ENCODE measurements at places on chromosomes 16 and 17. TPM values are rescaled to one million over a fixed set of nuclear protein-coding genes. Genes with fewer than 3 reads are reported as not detected.

DNA sequence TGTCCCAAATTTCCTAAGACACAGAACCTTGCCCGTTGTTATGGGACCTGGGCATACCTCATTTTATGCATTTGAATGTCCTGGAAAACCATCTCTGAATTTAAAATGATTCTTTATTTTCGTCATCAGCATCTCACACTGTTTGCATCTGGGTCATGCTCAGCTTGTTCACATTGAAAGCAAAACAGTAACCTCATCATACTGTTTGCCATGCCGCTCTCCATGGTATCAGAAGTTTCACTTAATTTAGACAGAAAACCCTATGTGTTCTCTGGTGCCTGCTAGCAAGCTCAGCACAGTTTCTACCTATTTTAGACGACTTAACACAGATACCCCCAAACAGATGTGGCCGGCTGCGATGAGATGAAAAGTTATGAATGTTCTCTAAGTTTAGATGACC lies 292.1 kb downstream of the SNX29 start:
- no peaks in the 10 kb centered on the region for H3K27me3 ChIP-seq
- H3K27ac ChIP-seq: no peak overlapping the region
- DNase-seq: no peak

- no peak overlapping the region for H3K4me3 ChIP-seq
- H3K36me3 ChIP-seq: peaks cover 50% of the 10 kb centered on the region
- H3K4me1 ChIP-seq: no peaks in the 10 kb centered on the region
- no peak overlapping the region for H3K27ac ChIP-seq
These were observed 80.9 kb upstream of the ZNF750 start for GRCh38 chr17:82920715-82921114.

GRCh38 chr17:40312893-40313667 lies 4.1 kb downstream of the RARA start:
- peaks cover 84% of the 10 kb centered on the region for H3K4me1 ChIP-seq
- no peak for DNase-seq
- H3K27me3 ChIP-seq: no peaks in the 10 kb centered on the region

DNA sequence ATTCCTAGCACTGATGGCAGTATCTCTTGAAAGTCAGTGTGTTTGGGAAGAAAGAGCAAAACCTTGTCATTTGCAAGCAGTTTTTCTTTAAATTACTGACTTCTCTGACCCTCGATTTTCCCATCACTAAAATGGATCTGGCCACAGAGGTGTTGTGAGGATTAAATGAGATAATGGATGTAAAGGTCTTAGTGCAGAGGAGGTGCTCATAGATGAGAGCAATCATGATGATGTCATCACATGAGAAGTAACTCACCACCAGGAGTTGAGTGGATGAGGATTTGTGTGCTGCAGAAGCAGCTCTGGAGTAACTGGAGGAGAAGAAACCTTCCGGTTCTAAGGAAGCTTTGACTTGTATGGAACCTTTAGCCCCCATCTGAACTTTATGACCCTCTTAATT lies 30.6 kb downstream of the PITPNM3 start:
- no peak overlapping the region for H3K4me3 ChIP-seq
- H3K27me3 ChIP-seq: no peaks in the 10 kb centered on the region
- no peak for DNase-seq

GRCh38 chr16:84827131-84827574 lies 7.4 kb downstream of the CRISPLD2 start:
- H3K4me3 ChIP-seq: no peak overlapping the region
- no peaks in the 10 kb centered on the region for H3K4me1 ChIP-seq
- no peaks in the 10 kb centered on the region for H3K27me3 ChIP-seq
- H3K36me3 ChIP-seq: no peaks in the 10 kb centered on the region
- H3K27ac ChIP-seq: no peak overlapping the region

DNA sequence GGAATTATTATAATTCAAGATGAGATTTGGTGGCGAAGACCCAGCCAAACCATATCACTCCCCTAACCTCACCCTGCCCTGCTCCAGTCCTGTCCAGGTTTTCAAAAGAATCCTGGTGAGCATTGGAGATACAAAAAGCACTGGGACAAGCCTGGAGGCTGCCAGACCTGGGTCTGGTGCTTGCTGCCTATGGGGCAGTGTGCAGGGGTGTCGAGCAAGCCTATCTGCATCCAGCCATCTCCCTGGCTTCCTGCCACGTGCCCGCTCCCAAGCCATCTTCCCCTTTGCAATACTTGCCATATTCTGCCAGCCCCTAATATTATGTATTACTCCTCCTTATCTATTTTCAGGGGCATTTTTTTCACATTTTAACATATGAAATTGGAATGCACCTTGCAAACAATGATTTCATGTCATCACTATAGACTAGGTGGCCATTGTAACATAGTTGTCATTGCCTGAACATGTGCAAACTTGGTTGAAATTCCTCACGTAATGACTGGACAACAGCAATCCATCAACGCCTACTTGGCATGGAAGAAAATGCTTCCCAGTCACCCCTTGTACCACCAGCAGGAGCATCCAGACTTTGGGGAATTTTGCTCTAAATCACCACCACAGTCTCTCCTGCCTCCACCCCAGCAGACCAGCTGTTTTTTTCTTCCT lies 8.1 kb upstream of the KDM8 start:
- peak overlapping the region; percentile 12 for H3K27ac ChIP-seq
- no peaks in the 10 kb centered on the region for H3K27me3 ChIP-seq
- H3K36me3 ChIP-seq: no peaks in the 10 kb centered on the region
- DNase-seq: no peak
- H3K4me3 ChIP-seq: no peak overlapping the region

GRCh38 chr17:50163843-50164696 lies 1.7 kb upstream of the SGCA start:
- H3K27ac ChIP-seq: no peak overlapping the region
- no peak for DNase-seq
- no peak overlapping the region for H3K4me3 ChIP-seq

DNA sequence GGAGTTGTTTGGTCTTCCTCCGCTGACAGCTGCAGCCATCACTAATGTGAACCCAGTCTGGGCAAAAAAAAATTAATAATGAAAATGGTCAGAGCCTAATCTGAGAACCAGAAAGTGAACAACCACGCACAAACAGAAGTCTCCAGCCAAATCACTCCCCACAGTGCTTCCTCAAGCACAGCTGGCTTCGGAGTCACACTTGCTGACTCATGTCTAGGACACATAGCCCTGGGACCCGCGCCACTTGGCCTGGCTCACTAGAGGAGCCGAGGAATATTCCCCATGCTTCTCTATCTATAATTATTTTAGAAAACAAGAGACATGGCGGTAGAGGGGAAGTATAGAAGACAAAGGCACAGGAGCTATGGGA lies 109.1 kb downstream of the ZFHX3 start:
- H3K36me3 ChIP-seq: no peaks in the 10 kb centered on the region
- H3K4me1 ChIP-seq: no peaks in the 10 kb centered on the region
- H3K27me3 ChIP-seq: no peaks in the 10 kb centered on the region
- DNase-seq: no peak
- H3K4me3 ChIP-seq: no peak overlapping the region

DNA sequence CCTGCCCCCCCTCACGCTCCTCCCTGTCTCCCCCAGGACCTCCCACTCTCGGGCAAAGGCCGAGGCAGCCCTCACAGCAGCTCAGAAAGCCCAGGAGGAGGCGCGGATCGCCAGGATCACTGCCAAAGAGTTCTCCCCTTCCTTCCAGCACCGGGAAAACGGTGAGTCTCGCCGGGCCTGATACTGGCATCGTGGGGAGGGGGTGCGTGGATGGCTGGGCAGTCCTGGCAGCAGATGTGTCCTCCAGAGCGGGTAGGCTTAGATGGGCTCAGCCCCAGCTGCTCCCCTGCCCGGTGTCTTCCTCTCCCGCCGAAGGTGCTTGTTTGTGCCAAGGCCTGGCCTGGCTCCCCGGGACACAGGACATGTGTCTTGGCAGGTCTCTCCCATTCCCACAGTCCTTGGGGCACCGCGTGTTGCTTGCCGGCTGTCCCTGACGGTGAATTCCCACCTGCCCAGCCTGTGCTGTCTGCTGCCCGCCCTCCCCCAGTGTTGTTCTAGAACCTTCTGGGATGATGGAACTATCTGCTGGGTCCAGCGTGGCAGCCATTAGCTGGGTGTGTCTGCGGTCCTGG lies 81.6 kb downstream of the KLHDC4 start:
- H3K27ac ChIP-seq: no peak overlapping the region
- H3K36me3 ChIP-seq: no peaks in the 10 kb centered on the region
- H3K4me1 ChIP-seq: peaks cover 7% of the 10 kb centered on the region
- no peak for DNase-seq
- no peak overlapping the region for H3K4me3 ChIP-seq
- no peaks in the 10 kb centered on the region for H3K27me3 ChIP-seq

GRCh38 chr16:16137110-16137509 lies 86.2 kb downstream of the ABCC6 start:
- no peak for DNase-seq
- H3K4me1 ChIP-seq: no peaks in the 10 kb centered on the region
- H3K36me3 ChIP-seq: peaks cover 97% of the 10 kb centered on the region

DNA sequence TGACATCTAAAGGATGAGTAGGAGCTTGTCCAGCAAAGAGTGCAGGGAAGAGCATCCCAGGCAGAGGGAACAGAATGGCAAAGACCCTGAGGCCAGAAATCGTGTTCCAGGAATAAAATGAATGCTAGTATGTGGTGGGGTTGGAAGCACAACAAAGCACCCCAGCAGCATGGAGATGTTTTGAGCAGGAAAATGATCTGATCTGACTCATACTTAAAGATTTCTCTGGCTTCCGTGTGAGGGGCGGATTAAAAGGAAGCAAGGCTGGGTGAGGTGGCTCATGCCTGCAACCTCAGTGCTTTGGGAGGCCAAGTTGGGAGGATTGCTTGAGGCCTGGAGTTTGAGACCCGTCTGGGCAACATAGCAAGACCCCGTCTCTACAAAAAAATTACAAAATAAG lies 2.3 kb downstream of the SLC5A11 start:
- no peaks in the 10 kb centered on the region for H3K36me3 ChIP-seq
- H3K4me1 ChIP-seq: no peaks in the 10 kb centered on the region
- no peak overlapping the region for H3K27ac ChIP-seq
- DNase-seq: no peak
- no peaks in the 10 kb centered on the region for H3K27me3 ChIP-seq

- no peaks in the 10 kb centered on the region for H3K27me3 ChIP-seq
- no peak overlapping the region for H3K27ac ChIP-seq
- H3K36me3 ChIP-seq: peaks cover 17% of the 10 kb centered on the region
- H3K4me1 ChIP-seq: peaks cover 7% of the 10 kb centered on the region
- DNase-seq: peak; percentile 12
- H3K4me3 ChIP-seq: no peak overlapping the region
These were observed 11.3 kb downstream of the MCRIP1 start for GRCh38 chr17:81821603-81822311.

DNA sequence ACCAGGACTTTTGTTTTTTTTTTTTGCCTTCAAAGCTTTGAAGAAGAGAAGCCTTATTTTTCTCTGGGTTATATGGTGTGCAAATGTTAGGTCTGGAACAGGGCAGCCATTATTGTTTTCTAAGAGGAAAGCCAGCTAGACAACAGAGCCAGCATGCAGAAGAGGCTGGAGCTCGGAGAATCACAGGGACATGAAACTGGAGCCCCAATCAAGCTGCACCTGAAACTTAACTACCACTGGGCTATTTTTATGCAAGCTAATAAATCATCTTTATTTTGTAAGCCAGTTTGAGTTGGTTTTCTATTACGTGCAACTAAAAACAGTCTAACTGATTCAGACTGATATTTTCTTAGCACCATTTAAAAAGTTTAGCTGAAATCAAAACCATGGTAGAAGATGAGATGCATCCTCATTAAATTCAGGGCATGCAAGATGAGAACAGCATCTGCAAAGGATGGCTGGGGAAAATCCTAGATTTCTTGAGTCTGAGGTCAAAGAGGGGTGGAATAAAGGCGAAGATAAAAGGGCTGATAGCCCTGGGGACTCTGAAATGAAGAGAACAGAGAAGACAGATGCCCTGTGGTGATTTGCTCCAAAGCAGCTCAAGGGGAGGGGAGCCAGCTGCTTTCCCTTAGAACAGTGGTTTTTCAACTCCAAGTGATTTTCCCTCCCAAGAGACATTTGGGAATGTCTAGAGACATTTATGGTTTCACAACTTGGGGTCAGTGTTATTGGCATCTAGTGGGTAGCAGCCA lies 177.1 kb upstream of the WSCD1 start:
- no peak overlapping the region for H3K27ac ChIP-seq
- no peak overlapping the region for H3K4me3 ChIP-seq
- no peak for DNase-seq
- H3K4me1 ChIP-seq: peaks cover 4% of the 10 kb centered on the region
- H3K36me3 ChIP-seq: no peaks in the 10 kb centered on the region
- H3K27me3 ChIP-seq: peaks cover 23% of the 10 kb centered on the region

- DNase-seq: no peak
- peaks cover 6% of the 10 kb centered on the region for H3K4me1 ChIP-seq
- H3K4me3 ChIP-seq: no peak overlapping the region
- peaks cover 41% of the 10 kb centered on the region for H3K36me3 ChIP-seq
- H3K27me3 ChIP-seq: no peaks in the 10 kb centered on the region
These were observed 13.1 kb downstream of the CFAP20 start for GRCh38 chr16:58116081-58116480.

GRCh38 chr17:59391021-59391420 lies 59.6 kb downstream of the YPEL2 start:
- H3K4me3 ChIP-seq: no peak overlapping the region
- H3K27me3 ChIP-seq: no peaks in the 10 kb centered on the region
- H3K27ac ChIP-seq: no peak overlapping the region

DNA sequence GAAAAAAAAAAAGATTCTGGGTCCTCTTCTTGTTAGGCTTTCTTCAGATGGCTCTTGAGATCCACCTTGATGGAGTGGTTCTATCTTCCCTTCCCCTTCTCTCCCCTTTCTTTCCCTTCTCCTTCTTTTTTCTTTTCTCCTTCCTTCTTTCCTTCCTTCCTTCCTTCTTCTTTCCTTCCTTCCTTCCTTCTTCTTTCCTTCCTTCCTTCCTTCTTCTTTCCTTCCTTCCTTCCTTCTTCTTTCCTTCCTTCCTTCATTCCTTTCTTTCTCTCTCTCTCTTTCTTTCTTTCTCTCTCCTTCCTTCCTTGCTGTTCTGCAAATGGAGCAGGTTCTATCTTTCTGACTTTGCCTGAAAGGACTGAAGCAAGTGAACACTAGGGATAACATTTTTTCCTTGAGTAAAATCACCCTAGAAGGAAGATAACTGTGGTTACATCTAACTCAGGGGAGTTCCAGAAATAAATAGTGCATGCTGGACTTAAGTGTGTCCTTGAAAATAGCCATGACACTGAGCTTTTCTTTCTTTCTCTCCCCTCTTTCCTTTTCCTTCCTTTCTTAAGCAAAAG lies 68.8 kb upstream of the SEC14L1 start:
- H3K4me1 ChIP-seq: no peaks in the 10 kb centered on the region
- no peaks in the 10 kb centered on the region for H3K36me3 ChIP-seq
- DNase-seq: no peak
- no peak overlapping the region for H3K4me3 ChIP-seq
- H3K27ac ChIP-seq: no peak overlapping the region
- peaks cover 16% of the 10 kb centered on the region for H3K27me3 ChIP-seq

GRCh38 chr16:30896261-30896888 lies at the start of gene CTF1:
CTF1 (plus strand) TSS chr16:30896614; CDS start chr16:30896644, 30 bp downstream.
- H3K27me3 ChIP-seq: no peaks in the 10 kb centered on the region
- peak within 1 kb of the TSS; percentile 64 for H3K27ac ChIP-seq
- H3K4me1 ChIP-seq: peaks cover 51% of the 10 kb centered on the region
- no peak for DNase-seq
- peak within 1 kb of the TSS; percentile 40 for H3K4me3 ChIP-seq

GRCh38 chr17:31570951-31571892 lies 179.7 kb downstream of the RAB11FIP4 start:
- no peaks in the 10 kb centered on the region for H3K27me3 ChIP-seq
- no peaks in the 10 kb centered on the region for H3K4me1 ChIP-seq
- H3K27ac ChIP-seq: no peak overlapping the region
- no peaks in the 10 kb centered on the region for H3K36me3 ChIP-seq
- H3K4me3 ChIP-seq: no peak overlapping the region

PIGS gene
- 73.8 TPM for total RNA-seq

STAT3 gene
- 319 TPM for total RNA-seq

WSB1 gene
- total RNA-seq: 99.4 TPM

OR4D1 gene
- 0.49 TPM for total RNA-seq

PRSS33 gene
- not detected for total RNA-seq

CD300E gene
- total RNA-seq: 0.93 TPM

SPEM1 gene
- total RNA-seq: not detected

FAM20A gene
- total RNA-seq: not detected

CCDC144A gene
- 10.1 TPM for total RNA-seq

ZNF319 gene
- total RNA-seq: 12.9 TPM

SLC13A2 gene
- total RNA-seq: not detected

Data from CD4-positive, alpha-beta T cell (primary cell).